GM23338 (cell line): ENCODE measurements at places on chromosomes 13 and 19.

- no peaks in the 10 kb centered on the region for H3K4me1 ChIP-seq
- no peaks in the 10 kb centered on the region for H3K27me3 ChIP-seq
- H3K36me3 ChIP-seq, result peaks cover 27% of the 10 kb centered on the region
- no peak overlapping the region for H3K27ac ChIP-seq
- H3K4me3 ChIP-seq, result no peak overlapping the region
- peak; percentile 21 for DNase-seq
Observed at GRCh38 chr19:18999896-19000620, 33.3 kb downstream of the SUGP2 start.

- H3K27ac ChIP-seq, result no peak overlapping the region
- H3K4me3 ChIP-seq, result no peak overlapping the region
- no peak for DNase-seq
Observed at GRCh38 chr13:94153586-94153985, 325.9 kb downstream of the DCT start.

- H3K36me3 ChIP-seq, result no peaks in the 10 kb centered on the region
- no peak overlapping the region for H3K4me3 ChIP-seq
- no peak for DNase-seq
Observed at GRCh38 chr13:104984296-104984818, 1551.1 kb downstream of the EFNB2 start.

GRCh38 chr19:35023428-35023827 is 6.8 kb upstream of the SCN1B start:
- H3K4me1 ChIP-seq, result 0 out of 2 replicates have a peak, but pooled peaks cover 5% of the 10 kb centered on the region
- H3K27me3 ChIP-seq, result no peaks in the 10 kb centered on the region
- peaks cover 56% of the 10 kb centered on the region for H3K36me3 ChIP-seq
- no peak overlapping the region for H3K27ac ChIP-seq

DNA sequence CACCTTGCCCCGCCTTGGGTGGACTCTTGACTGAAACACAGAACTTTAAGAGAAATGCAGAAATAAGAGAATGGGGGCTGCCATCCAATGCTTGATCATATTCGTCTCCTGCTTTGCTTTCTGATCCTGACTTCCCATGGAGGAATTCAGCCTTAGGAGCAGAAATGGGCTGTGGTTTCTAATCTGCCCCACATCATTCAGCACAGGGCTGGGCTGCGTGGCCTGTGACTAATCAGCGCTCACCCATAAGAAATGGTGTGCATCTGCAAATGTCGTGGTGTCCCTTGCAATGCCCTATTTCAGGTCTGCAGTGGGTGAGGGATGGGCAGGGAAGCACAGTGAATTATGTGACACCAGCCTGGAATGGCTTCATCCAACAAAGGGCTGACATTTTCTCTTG is 60.7 kb upstream of the URI1 start:
- H3K27ac ChIP-seq, result no peak overlapping the region
- no peak overlapping the region for H3K4me3 ChIP-seq
- DNase-seq, result no peak
- H3K27me3 ChIP-seq, result no peaks in the 10 kb centered on the region
- no peaks in the 10 kb centered on the region for H3K36me3 ChIP-seq

- no peaks in the 10 kb centered on the region for H3K36me3 ChIP-seq
- DNase-seq, result peak; percentile 91
- H3K4me3 ChIP-seq, result peak within 1 kb of the TSS; percentile 73
- peaks cover 9% of the 10 kb centered on the region; the same call in 1 of the 2 replicates for H3K4me1 ChIP-seq
Observed at GRCh38 chr19:49057636-49058234, at the start of gene CGB7. CGB7 (minus strand) TSS chr19:49057749; CDS start chr19:49055375, 2,374 bp downstream.

DNA sequence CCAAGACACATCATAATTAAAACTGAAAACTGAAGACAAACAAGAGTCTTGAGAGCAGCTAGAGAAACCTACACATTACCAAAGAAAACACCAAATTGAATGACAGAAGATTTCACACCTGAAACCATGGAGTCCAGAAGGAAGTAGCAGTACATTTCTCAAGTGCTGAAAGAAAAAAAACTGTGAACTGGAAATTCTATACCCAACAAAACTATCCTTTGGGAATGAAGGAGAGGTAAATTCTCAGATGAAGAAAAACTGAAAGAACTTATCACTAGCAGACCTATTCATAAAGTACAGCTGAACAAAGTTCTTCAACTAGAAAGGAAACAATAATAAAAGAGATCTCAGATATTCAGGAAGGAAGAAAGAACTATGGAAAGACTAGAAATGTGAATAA is 198.7 kb upstream of the ZNF507 start:
- no peaks in the 10 kb centered on the region for H3K27me3 ChIP-seq
- no peak overlapping the region for H3K4me3 ChIP-seq
- H3K4me1 ChIP-seq, result no peaks in the 10 kb centered on the region
- no peak overlapping the region for H3K27ac ChIP-seq
- H3K36me3 ChIP-seq, result peaks cover 5% of the 10 kb centered on the region
- DNase-seq, result no peak

- no peaks in the 10 kb centered on the region for H3K4me1 ChIP-seq
- H3K4me3 ChIP-seq, result no peak overlapping the region
- H3K36me3 ChIP-seq, result peaks cover 7% of the 10 kb centered on the region; the same call in 1 of the 2 replicates
- no peak overlapping the region for H3K27ac ChIP-seq
- DNase-seq, result no peak
Observed at GRCh38 chr19:34715357-34715756, 18.7 kb upstream of the ZNF181 start.

- H3K27ac ChIP-seq, result no peak overlapping the region
- H3K4me1 ChIP-seq, result peaks cover 12% of the 10 kb centered on the region
- peaks cover 17% of the 10 kb centered on the region for H3K36me3 ChIP-seq
- H3K4me3 ChIP-seq, result no peak overlapping the region
Observed at GRCh38 chr19:21028969-21029268, 8.5 kb downstream of the ZNF430 start.

DNA sequence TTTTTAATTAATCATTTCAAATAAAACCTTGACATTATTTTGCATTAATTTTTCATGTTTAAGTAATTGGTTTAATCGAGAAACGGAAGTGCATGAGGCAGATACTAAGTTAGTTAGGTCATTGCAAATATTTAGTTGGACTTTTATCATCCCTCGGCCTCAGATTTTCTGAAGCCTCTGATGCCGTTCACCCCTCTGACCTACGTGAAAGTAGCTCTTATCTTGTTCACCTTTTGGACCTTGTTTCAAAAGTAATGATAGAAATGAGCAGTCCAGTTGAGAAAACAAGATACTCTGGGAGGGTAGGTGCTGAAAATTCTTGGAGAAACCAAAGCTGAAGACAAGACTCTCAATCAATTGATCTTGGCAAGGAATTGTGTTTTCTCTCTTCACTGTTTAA is 23.0 kb downstream of the LAIR2 start:
- no peak overlapping the region for H3K27ac ChIP-seq
- no peak for DNase-seq
- H3K27me3 ChIP-seq, result no peaks in the 10 kb centered on the region
- H3K4me3 ChIP-seq, result no peak overlapping the region
- H3K4me1 ChIP-seq, result no peaks in the 10 kb centered on the region
- peaks cover 3% of the 10 kb centered on the region; the same call in 1 of the 2 replicates for H3K36me3 ChIP-seq

DNA sequence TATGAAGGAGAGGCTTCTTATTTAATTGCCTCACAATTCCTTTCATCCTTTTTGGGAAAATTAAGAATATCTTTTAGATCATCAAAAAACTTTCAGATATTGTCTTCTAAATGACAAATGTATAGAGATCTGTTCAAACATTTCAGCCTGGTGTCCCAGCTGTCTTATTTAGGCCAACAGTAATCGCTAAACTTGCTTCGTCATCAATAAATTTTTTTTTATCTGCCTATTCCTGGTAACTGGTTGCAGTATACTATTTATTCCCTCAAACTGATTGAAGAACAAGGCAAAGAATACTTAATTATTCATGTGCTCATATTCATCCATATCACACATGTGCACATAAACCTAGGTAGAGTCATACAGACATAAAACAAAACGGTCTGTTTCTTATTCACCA is 5.3 kb upstream of the MYO16 start:
- no peaks in the 10 kb centered on the region for H3K27me3 ChIP-seq
- H3K4me1 ChIP-seq, result peaks cover 4% of the 10 kb centered on the region; the same call in 1 of the 2 replicates
- DNase-seq, result no peak
- H3K36me3 ChIP-seq, result no peaks in the 10 kb centered on the region

- H3K36me3 ChIP-seq, result no peaks in the 10 kb centered on the region
- H3K4me3 ChIP-seq, result no peak overlapping the region
- H3K4me1 ChIP-seq, result no peaks in the 10 kb centered on the region
Observed at GRCh38 chr13:22505489-22505888, 675.3 kb upstream of the SGCG start.

GRCh38 chr13:84528408-84529070 is 646.3 kb upstream of the SLITRK1 start:
- no peaks in the 10 kb centered on the region for H3K27me3 ChIP-seq
- no peaks in the 10 kb centered on the region for H3K4me1 ChIP-seq
- H3K36me3 ChIP-seq, result no peaks in the 10 kb centered on the region
- H3K27ac ChIP-seq, result no peak overlapping the region

DNA sequence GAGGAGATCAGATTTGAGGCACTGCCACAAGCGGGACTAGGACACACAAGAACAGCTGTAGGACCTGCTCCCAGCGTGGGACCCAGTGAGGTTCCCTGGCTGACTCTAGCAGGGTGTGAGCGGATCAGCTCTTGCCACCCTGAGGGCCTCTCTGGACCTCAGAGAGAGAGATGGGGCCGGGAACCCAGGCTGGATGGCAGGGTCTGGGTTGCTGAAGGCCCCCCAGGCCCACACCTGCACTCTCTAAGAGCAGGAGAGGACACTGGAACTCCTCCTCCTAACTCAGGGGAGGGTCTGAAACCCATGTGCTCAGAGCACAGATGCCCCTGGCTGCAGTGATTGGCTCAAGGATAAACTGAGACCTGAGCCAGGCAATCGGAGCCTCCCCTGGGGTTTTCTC is 13.5 kb upstream of the IL4I1 start:
- H3K4me3 ChIP-seq, result no peak overlapping the region
- H3K4me1 ChIP-seq, result peaks cover 10% of the 10 kb centered on the region
- peaks cover 9% of the 10 kb centered on the region; the same call in 1 of the 2 replicates for H3K36me3 ChIP-seq
- no peak for DNase-seq

DNA sequence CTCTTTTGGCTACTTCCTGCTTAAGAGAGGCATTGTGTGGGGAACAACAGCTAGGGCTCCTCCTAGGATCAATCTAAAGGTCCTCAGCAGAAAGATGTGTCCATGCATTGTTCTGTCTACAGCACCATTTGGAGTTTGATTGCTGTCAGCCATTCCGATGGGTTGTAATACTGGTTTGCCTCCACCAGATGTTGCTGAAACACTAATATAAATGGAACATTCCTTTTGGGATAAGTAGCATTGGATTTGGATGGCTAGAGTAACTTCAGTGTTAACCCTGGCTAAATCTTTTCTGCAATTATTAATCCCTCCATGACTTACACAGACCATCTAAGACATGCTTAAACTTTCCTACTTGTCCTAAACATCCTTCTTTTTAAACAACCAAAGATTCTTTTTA is 104.2 kb downstream of the TDRD3 start:
- no peak overlapping the region for H3K27ac ChIP-seq
- DNase-seq, result peak; percentile 33
- H3K27me3 ChIP-seq, result no peaks in the 10 kb centered on the region
- H3K4me3 ChIP-seq, result no peak overlapping the region
